ENCODE measurements at places on chromosomes 7 and 10. TPM values are rescaled to one million over a fixed set of nuclear protein-coding genes. Genes with fewer than 3 reads are reported as not detected.

Gene GRM3
- total RNA-seq = not detected

Gene CYP3A4
- total RNA-seq = not detected

Gene GNG11
- not detected for total RNA-seq

Gene HOXA1
- total RNA-seq = 0.16 TPM

Gene NYAP1
- total RNA-seq = 0.27 TPM

GRCh38 chr10:115831016-115831415 lies 442.0 kb downstream of the GFRA1 start:
- H3K4me3 ChIP-seq = no peak overlapping the region
- no peaks in the 10 kb centered on the region for H3K27me3 ChIP-seq
- no peaks in the 10 kb centered on the region for H3K4me1 ChIP-seq

GRCh38 chr7:36064676-36065075 lies 88.4 kb upstream of the EEPD1 start:
- no peaks in the 10 kb centered on the region for H3K36me3 ChIP-seq
- DNase-seq = no peak
- H3K4me3 ChIP-seq = no peak overlapping the region
- H3K27ac ChIP-seq = no peak overlapping the region
- H3K27me3 ChIP-seq = peaks cover 16% of the 10 kb centered on the region

- DNase-seq = no peak
- peaks cover 5% of the 10 kb centered on the region for H3K4me1 ChIP-seq
- no peak overlapping the region for H3K4me3 ChIP-seq
- peaks cover 3% of the 10 kb centered on the region for H3K36me3 ChIP-seq
These were observed 15.0 kb downstream of the MTURN start for GRCh38 chr7:30149640-30150272.

DNA sequence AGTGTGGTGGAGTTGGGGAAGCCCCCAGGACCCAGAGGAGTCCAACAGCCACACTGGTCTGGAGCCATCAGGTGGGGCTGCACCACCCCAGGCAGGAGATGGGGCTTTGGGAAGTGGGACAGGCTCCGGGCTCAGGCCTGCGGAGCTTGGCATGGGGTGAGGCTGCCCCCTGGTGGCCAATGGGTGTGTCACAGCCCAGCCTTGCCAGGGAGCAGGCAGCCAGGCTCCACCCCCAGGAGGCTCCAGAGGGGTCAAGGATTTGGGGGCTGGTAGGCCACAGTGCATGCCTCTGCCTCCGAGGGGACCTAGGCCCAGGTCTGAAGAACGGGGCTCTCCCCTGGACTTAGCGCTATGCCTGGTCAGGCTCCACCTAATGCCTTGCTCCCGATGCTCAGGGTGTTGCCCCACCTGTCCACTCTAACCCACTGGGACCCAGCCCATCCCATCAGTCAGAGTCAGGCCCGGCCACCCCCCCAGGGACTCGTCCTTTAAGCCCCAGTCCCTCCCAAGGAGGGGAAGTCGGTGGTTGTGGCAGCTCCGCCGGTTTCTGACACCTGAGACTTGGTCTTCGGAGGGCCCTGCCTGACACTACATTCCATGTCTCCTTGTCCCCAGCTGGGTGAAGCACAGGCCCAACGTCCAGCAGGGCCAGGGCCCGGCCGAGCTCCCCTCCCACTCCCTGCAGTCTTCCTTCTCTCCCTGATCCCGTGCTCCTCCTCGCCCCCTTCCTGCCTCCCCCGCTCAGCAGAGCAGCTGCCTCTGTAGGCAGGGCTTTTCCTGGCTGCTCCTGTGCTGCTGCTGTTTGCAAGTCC lies 11.3 kb upstream of the SAMD8 start:
- peak; percentile 69 for DNase-seq
- H3K4me3 ChIP-seq = no peak overlapping the region
- H3K27ac ChIP-seq = no peak overlapping the region
- H3K36me3 ChIP-seq = no peaks in the 10 kb centered on the region
- no peaks in the 10 kb centered on the region for H3K27me3 ChIP-seq

DNA sequence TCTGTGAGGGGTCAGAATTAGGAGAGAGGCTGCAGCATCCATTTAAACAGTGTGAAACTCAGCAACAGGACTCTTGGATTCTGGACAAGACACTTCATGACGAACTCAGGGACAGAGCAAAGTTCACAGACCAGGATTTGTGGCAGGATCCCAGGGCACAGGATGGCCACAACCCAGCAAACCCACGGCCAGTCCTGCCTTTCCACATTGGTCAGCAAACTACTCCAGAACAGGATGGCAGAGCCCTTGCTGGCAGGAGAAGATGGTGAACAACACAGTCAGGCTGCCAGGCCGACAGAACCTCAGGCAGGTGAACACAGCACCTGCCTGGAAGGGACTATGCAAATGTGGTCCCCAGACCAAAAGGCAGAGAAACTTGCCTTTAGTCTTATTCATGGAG lies 34.4 kb downstream of the VSTM4 start:
- no peaks in the 10 kb centered on the region for H3K36me3 ChIP-seq
- peaks cover 48% of the 10 kb centered on the region for H3K4me1 ChIP-seq
- no peak overlapping the region for H3K27ac ChIP-seq
- no peak for DNase-seq
- no peak overlapping the region for H3K4me3 ChIP-seq

GRCh38 chr10:2979306-2979705 lies 88.0 kb upstream of the PFKP start:
- no peak for DNase-seq
- H3K4me3 ChIP-seq = no peak overlapping the region
- H3K27ac ChIP-seq = no peak overlapping the region
- no peaks in the 10 kb centered on the region for H3K4me1 ChIP-seq
- H3K27me3 ChIP-seq = peaks cover 4% of the 10 kb centered on the region
- no peaks in the 10 kb centered on the region for H3K36me3 ChIP-seq

DNA sequence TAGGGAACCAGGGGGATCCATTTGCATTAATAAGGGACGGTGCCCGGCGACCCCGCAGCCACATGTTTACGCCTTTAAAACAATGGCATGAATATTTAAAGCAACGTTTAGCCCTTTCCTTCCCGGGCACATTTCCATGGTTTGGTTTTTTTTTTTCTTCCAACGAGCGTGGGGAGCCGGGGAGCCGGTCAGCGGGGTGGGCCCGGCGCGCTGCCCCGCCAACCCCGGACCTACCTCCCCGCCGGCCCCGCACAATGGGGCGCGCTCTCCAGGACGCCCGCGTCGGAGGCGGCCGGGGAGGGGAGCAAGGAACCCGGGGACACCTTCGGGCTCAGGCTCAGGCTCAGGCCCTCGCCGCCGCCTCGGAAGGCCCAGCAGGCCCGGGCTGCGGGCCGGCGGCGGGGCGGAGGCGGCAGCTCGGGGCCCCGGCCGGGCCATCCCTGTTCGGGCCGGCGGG lies 1.0 kb downstream of the SEPHS1 start:
- H3K4me3 ChIP-seq = peak overlapping the region; percentile 80
- DNase-seq = no peak
- H3K36me3 ChIP-seq = peaks cover 22% of the 10 kb centered on the region
- H3K4me1 ChIP-seq = peaks cover 41% of the 10 kb centered on the region
- H3K27me3 ChIP-seq = no peaks in the 10 kb centered on the region

- H3K4me3 ChIP-seq = no peak overlapping the region
- DNase-seq = no peak
- peaks cover 32% of the 10 kb centered on the region for H3K4me1 ChIP-seq
- peaks cover 23% of the 10 kb centered on the region for H3K27me3 ChIP-seq
- peaks cover 2% of the 10 kb centered on the region for H3K36me3 ChIP-seq
- H3K27ac ChIP-seq = no peak overlapping the region
These were observed 9.9 kb upstream of the LIPM start for GRCh38 chr10:88792661-88793060.

DNA sequence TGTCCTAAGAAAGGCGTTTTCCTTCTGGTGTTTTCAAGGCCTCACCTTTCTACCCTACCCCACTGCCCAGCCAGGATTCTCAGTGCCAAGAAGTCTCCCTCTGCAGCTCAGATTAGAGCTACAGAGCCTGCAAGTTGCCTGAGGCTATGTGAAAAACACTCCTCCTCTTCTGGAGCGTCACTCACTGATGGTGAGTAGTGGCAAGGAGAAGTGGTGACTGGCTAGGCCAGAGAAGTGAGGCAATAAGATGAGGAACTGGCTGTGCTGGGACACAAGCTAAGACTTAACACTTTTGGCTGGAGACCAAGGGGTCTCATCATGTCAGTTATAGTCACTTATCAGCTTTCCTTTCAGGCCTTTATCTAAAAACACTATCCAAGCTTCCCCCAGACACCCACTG lies 86.7 kb upstream of the PRKAR2B start:
- no peak for DNase-seq
- H3K27ac ChIP-seq = no peak overlapping the region
- H3K4me3 ChIP-seq = no peak overlapping the region
- H3K36me3 ChIP-seq = no peaks in the 10 kb centered on the region
- H3K27me3 ChIP-seq = peaks cover 3% of the 10 kb centered on the region

DNA sequence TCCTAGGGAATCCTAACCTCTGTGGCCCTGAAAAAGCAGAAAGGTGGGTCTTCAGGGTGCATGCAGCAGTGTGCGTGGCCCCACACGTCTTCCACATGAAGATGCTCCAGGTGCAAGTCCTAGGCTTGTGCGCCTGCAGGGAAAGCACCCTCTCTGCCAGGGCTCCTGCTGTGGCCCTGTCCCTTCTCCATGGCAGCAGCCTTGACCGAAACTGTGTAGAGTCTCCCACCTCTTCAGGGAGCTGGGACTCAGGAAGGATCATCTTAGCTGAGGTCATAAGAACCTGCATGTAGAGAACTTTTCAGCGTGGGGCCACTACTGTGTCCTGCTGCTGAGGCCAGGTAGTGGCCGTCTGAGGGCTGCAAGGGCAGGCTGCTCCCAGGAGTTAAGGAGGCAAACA lies 6.3 kb upstream of the CSGALNACT2 start:
- peaks cover 14% of the 10 kb centered on the region for H3K36me3 ChIP-seq
- H3K27ac ChIP-seq = no peak overlapping the region
- H3K4me1 ChIP-seq = peaks cover 60% of the 10 kb centered on the region
- no peaks in the 10 kb centered on the region for H3K27me3 ChIP-seq
